ENCODE measurements at places on chromosomes 4 and X.

DNA sequence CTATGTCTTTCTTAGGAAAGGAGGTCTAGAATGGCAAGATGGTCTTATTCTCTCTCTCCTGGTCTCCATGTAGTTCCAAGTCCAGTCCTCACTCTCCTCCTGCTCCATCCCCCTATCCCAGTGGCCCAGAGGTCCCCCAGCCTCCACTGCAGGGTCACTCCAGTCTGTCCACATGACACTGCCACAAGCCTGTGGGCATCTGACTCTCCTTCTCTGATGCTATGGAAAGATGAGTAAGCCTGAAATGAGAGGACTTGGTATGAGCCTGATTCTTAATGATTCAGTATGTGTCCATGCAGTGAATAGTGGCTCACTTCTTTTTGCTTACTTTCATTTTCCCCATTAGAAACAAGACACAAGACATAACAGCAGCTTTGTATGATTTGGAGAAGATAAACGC is 516.8 kb upstream of the ADGRL3 start:
- DNase-seq, result no peak

DNA sequence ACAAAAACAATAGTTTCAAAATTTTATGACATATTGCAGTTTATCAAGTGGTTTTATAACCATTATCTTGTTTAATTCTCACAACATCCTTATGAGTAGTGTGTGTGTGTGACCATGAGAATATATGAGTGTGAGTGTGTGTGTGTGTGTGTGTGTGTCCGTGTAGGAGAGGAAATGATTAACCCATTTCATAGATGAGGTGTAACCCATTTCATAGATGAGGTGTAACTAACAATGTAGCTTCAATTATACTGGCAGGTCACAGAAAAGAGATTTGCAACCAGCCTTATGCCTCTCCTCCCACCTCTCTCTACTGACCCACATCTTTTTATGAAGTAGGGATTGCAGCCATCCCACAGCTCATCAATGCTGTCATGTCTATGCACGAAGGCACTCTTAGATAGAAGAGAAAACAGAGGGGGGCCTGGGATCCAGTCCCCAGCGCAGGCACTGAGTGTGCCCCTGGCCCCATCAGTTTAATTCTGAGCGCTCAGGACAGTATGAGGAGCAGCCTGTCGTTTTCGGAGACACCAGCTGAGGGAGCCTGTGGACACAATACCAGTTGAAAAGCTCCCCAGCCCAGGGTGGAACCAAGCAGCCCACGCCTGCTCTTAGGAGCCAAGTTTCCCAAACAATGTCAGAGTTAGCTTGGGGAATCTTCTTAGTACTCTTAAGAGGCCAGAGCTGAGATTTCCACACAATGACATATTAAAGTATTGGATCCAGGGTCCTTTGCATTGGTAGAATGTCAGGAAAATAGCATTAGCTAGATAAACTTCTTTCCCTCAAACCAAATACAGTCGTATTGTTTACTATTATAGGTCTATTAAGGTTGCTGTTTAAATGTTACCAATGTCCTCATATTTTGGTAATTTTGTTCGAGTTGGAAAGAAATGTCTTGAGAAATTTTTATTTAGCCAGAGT is 88.6 kb downstream of the PALLD start:
- DNase-seq, result peak; percentile 62

GRCh38 chrX:151363316-151363715 is 33.7 kb upstream of the VMA21 start:
- DNase-seq, result no peak

DNA sequence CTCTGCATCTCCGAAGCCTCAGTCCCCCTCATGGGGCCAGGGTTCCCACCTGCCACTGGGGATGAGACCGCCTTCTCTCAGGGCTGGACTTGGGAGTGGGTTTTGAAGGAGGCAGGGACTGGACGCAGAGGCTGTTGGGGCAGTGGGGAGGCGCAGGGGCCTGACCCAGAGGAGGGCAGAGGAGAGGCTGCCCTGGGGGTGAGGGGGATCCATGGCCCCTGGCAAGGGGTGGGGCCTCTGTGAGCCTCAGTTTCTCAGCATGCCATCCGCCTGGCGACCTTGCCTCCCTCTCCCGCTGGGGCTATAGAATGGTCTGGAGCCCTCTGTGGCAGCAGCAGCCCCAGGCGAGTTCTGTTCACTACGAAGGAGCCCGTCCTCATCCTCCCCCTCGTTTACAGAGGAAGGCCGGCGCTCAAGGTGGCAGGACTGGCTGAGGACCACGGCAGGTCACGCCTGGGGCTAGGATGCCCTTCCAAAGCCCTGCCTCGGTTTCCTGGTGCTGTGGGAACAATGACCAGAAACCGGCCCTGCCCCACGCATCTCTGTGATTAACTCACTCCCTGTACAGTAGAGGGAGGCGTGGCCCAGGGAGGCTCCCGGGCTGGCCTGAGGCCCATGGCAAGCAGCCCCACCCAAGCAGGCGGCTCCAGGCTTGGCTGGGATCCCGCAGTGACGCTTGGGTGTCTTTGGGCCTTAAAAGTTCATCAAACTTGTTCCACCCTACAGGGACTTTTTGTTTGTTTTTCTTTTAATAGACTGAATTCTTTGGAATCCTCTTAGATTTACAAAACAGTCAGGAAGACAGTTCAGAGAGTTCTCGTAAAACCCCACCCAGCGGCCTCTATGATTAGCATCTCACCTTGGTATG is 16.0 kb upstream of the SH3TC1 start:
- no peak for DNase-seq

DNA sequence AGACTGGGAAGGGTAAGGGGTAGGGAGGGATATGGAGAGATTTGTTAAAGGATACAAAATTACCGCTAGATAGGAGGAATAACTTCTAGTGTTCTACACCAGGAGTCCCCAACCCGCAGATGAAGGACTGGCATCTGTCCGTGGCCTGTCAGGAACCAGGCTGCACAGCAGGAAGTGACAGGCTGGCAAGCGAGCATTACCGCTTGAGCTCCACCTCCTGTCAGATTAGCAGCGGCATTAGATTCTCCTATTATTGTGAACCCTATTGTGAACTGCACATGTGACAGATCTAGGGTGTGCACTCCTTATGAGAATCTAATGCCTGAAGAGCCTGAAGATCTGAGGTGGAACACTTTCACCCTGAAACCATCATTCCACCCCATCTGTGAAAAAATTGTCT is 27.9 kb upstream of the BBS7 start:
- DNase-seq, result no peak

DNA sequence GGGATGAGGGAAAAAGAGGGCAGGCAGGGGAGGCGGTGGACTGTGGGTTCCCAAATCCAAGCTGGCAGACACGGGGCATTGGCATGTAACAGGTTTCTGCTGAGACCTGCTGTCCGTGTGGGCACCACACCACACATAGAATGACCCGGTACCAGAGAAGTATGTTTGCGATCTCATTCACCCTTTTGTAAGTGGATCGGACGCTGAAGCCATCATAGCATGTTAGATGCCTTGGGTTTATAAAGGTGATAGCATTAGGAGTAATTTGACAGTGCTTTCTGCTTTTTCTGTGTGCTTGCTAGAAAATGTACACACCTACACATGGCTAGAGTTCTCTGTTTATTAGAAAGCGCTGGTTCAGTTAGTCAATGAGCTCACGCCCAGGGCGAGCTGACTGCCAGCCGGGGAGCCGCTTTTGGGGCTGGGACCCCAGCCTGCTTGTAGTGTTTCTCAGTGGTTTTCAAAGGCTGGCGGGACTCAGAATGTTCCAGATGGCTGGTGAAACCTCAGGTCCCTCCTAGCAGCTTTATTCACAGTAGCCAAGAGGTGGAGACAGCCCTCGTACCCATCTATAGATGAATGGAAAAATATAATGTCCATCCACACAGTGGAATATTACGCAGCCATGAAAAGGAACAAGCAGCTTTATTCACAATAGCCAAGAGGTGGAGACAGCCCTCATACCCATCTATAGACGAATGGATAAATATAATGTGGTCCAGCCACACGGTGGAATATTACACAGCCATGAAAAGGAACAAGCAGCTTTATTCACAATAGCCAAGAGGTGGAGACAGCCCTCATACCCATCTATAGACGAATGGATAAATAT is 579 bp downstream of the IL3RA start:
- no peak for DNase-seq

DNA sequence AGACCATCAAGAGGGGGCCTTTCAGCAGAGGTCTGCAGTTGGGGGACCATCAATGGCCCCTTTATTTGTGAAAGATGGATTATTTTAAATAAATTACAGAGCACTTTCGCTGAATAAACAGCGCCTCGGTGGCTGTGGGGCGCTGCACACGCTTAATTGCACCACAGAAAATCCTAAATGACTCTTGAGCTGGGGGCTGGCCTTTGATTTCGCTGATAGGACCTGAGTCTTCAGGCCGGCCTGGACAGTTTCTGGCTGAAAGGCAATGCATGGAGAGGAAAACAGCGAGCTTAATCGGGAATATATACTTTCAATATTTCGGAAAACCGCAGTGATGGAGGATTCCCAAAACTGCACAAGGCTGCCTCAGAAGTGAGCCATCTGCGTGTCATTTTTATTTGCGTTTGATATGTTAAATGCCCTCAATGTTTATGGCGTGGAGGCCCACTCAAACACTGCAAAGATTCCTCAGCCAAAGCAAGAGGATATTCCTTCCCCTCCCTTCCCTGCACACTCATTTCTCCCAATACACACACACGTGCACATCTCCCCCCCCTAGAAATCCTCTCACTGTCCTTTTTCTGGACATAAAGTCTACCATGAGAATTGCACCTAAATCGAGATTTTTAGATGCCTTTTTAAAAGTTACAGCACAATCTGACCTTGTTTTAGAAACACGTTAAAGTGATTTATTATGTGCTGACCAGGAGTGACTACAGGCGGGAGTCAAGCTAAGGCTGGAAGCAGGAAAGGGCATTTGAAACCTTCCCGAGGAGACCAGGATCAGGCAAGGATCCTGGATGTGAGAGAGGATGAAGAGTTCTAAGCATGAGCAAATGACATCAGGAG is 340.7 kb downstream of the RAB28 start:
- DNase-seq, result no peak

DNA sequence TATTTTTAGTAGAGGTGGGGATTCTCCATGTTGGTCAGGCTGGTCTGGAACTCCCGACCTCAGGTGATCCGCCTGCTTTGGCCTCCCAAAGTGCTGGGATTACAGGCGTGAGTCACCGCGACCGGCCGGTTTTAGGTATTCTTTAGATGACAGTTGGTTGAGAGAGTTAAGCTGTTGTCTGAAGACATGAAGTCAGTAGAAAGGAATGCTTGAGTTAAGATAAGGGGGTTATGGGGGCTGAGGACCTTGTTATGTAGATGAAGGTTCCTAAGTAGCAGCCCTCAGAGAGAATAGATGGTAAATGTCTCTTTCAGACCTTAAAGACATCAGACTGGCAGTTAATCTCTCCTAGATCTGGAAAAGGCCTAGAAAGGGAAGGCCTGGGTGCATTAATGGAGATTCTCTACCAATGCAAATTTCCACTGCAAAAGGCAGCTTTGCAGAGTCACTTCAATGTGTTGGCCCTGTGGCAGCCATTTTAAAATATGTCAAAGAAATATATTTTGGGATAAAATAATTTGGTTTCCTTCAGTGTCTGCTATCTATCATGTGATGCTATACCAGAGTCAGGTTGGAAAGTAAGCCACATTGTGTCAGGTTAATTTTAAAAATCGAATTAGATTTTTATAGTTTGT is 6.4 kb upstream of the ZNF674 start:
- no peak for DNase-seq

DNA sequence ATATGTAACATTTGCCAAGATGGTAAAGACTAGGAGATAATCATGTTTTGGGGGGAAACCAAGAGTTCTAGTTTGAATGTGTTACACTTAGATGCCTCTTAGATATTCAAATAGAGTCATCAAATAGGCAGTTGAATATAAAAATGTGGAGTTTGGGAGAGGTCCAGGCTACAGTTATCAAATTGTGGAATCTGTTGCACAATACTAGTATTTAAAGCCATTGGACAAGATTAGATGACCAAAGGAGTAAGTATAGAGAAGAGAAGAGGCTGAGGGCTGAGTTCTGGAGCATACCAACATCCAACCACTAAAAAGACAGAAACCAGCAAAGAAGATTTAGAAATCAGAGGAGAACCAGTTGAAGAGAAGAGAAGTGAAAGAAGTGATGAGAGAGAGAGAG is 72.7 kb downstream of the NAA11 start:
- DNase-seq, result no peak

DNA sequence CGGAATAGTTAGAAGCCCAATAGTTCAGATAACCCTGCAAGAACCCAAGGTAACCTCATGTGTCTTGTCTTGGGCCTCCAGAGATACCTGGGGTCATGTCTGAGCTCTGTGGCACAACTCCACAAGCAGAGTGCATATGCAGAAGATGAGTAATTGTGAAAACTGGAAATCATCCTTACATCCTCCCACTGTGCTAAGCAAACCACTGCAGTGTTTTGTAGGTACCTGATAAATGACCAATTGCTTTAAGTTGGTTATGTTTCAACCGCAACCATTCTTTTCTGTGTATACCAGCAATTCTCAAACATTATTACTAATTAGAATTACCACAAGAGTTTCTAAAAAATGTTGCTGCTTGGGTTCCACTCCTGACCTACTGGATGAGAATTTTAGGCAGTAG is 73.2 kb downstream of the CBLL2 start:
- DNase-seq, result no peak

DNA sequence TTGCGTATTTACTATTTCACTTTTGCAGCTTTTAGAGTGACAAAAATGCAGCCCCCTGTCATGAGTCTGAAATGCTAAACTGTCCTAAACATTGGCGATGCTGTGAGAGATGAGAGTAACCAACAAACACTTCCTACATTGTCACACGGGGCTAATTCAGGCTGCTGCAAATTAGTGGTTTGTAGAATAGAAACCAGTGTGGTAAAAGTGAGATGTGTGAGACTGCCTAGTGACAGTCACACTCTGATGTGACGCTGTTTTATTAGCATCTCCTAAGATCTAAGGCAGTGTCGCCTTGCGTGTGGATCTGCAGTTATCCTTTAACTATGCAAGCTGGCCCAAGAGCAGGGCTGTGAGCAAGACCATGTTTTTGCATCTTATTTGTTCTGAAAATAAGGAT is 800.2 kb upstream of the TENM3 start:
- DNase-seq, result no peak

DNA sequence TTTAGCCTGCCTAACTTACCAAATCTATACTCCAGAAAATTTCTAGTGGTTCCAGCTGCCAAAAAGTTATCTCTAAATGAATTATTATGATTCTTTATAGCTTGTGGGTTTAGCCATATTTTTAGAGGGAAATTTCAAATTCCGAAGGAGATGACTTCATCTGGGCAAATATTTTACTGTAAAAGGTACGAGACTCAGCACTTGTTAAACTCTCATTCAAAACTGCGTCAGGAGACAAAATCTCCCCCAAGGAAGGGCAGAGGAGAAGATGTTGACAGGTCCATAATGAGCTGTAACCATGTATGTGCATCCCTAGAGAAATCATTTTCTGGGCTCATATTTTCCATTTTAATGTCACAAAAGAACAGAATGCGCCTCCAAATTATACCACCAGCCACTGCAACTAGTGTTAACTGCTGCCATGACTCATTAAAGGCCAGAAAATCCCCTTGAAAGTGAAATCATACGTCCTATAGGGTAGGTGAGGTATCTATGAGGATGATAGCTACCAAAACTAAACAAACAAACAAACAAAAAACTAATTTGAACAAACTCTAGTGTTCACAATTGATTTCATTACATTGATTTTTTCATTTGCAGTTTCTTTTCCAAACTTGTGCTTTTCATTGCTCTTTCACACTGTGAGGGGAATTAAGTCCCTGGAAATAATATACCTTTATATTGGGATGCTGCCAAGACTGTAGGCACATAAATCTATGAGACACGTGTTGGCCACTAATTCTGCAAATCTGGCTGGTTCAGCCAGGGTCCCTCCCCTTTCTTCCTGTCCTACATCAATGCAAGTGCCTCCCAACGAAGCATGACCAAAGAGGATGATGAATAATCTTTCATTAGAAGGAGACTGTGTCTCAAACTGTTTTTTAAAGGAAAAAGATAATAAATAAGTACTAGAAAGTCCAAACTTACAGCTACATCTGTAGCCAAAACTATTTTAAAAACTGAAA is 85.8 kb downstream of the ARHGAP6 start:
- DNase-seq, result no peak

Measured in NCI-H1436 (cell line).